ENCODE measurements at places on chromosomes 11 and 22. TPM values are rescaled to one million over a fixed set of nuclear protein-coding genes. Genes with fewer than 3 reads are reported as not detected.
A peak's percentile ranks its signal among the peaks of the same experiment; 100 is the strongest.

DNA sequence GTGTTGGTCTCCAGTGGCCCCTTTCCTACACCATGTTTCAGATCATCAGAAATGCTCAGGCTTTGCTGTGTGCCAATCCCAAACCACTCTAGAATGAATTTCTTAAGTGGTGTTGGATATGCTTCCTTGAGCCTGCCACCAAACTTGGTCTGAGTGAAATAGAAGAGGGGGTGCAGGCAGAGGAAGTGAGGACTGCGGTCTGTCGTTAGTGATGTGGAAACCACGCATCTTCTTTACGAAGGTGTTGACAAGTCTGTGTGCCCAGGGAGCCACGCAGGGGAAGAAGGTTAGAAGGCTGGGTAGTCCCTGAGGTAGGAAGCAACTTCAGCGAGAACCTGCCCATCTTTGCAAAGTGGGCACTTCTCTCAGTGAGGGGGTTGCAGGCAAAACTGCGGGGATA, 187.4 kb upstream of the NAV2 start:
- DNase-seq = peak; percentile 43
- no peak overlapping the region for H3K4me3 ChIP-seq
- no peaks in the 10 kb centered on the region for H3K27me3 ChIP-seq

- H3K27ac ChIP-seq = peak overlapping the region; percentile 66
- H3K4me3 ChIP-seq = peak overlapping the region; percentile 31
- peaks cover 12% of the 10 kb centered on the region for H3K4me1 ChIP-seq
These were observed 38.0 kb downstream of the ETS1 start for GRCh38 chr11:128549256-128549944.

DNA sequence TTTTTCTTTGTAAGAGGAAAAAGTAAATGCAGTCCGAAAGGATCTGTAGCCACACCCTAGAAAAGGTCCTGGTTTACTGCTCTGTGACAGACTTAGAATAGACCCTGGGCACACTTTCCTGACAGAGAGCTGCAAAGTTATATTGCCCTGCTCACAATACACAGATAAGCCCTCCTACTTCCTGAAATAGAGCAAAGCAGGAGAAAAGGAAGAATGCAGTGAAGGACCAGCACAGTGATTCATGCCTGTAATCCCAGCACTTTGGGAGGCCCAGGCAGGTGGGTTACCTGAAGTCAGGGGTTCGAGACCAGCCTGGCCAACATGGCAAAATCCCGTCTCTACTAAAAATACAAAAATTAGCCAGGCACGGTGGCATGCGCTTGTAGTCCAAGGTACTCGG, 2.2 kb downstream of the CYB561A3 start:
- peaks cover 12% of the 10 kb centered on the region for H3K4me1 ChIP-seq
- DNase-seq = no peak
- peaks cover 5% of the 10 kb centered on the region for H3K36me3 ChIP-seq
- no peak overlapping the region for H3K4me3 ChIP-seq
- no peak overlapping the region for H3K27ac ChIP-seq

DNA sequence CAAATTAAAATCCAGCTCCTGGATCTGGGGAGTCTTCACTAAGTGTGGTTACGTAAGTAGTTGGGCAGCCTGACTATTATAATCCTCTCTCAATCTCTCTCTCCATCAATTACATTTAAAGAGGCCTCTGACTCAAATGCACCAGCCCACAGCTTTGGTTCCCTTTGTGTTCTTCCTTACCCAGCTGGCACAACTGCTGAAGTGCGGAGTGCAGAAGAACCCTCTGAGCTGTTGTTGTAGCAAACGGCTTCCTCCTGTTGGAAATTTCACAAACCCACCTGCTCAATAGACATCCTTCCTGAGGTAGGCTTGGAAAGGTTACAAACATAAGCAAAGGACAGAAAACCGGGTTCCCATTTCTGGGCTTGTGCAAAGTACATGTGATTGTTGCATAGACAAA, 17.0 kb upstream of the SORL1 start:
- H3K36me3 ChIP-seq = no peaks in the 10 kb centered on the region
- H3K4me1 ChIP-seq = peaks cover 5% of the 10 kb centered on the region
- H3K27ac ChIP-seq = no peak overlapping the region
- no peaks in the 10 kb centered on the region for H3K27me3 ChIP-seq

DNA sequence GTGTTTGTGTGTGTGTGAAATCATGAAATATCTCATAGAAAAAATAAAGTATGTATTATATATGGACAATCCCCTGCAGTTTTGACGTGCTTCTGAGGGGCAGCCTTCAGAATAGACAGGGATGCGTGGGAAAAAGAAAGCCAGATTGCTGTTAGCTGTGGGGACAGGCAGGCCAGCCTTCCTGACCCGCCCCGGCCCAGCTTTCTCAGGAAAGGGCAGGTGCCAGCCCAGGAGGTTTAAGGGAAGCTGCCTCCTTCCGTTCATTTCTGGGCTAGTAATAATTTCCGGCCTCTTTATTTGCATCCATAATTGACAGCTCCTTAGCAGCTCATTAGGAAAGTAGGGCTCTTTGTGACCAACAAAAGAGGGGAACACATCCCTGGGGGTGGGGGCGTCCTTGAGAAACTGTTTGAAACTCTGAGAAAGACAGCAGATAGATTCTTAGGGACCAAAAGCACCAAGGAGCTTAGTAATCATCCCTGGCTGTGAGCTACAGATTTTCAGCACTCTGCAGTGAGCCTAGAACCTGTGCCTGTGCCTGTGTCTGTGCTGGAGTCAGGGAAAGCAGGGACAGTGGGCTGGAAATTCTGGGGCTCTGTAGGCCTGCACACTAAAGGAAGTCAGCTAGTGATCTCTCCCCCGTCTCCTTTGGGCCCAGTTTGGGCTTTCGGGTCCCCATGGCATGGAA, 632.9 kb upstream of the CADM1 start:
- H3K27me3 ChIP-seq = no peaks in the 10 kb centered on the region
- DNase-seq = no peak
- H3K36me3 ChIP-seq = no peaks in the 10 kb centered on the region
- no peak overlapping the region for H3K27ac ChIP-seq
- no peaks in the 10 kb centered on the region for H3K4me1 ChIP-seq
- H3K4me3 ChIP-seq = no peak overlapping the region

Gene MIOX
- 2.1 TPM for total RNA-seq

Gene GPR83
- 9.4 TPM for total RNA-seq

GRCh38 chr11:69076129-69076791, 27.5 kb downstream of the TPCN2 start:
- H3K27ac ChIP-seq = no peak overlapping the region
- H3K4me1 ChIP-seq = no peaks in the 10 kb centered on the region
- H3K4me3 ChIP-seq = no peak overlapping the region
- peaks cover 15% of the 10 kb centered on the region for H3K36me3 ChIP-seq

DNA sequence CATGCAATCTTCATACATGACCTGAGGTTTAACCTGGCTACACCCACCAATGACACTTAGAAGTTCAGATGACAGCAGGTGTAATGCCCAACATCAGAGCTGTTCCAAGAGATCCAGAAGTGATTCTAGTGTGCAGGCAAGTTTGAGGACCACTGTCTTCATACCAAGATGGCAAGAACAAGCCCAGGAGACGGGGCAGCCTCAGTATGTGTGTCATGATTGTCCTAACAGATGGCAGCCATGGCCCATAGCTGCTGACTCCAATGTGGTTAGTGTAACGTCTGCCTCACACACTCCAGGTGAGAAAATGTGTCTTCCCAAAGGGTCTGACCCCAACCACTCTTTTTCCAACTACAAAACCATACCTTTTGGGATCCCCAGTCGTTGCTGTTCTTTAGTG, 97.3 kb downstream of the ETS1 start:
- peaks cover 41% of the 10 kb centered on the region for H3K36me3 ChIP-seq
- no peaks in the 10 kb centered on the region for H3K27me3 ChIP-seq
- no peak overlapping the region for H3K27ac ChIP-seq
- H3K4me1 ChIP-seq = peaks cover 16% of the 10 kb centered on the region
- H3K4me3 ChIP-seq = no peak overlapping the region
- DNase-seq = no peak

Gene VPREB1
- total RNA-seq = not detected

DNA sequence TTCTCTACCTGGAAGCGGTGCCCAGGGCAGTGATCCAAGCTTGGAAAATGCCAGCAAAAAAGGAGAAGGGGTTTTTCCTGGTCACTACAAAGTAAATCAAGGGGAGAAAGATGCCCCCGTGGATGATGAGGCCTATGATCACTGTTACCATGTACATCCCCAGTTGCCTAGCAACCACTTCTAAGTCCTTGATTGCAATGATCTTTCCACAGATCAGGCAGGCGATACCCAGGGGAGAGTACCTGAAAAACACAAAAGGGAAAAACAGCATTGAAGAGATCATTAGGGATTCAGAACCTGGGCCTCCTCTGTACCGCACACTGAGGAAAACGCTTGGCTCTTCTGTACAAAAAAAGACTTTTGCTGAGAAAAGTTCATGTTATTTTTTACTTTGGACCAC, 127.1 kb downstream of the SLC1A2 start:
- H3K27me3 ChIP-seq = no peaks in the 10 kb centered on the region
- no peak overlapping the region for H3K27ac ChIP-seq
- DNase-seq = no peak
- H3K36me3 ChIP-seq = no peaks in the 10 kb centered on the region
- no peaks in the 10 kb centered on the region for H3K4me1 ChIP-seq

GRCh38 chr22:27032091-27032761, 374.8 kb downstream of the MIAT start:
- H3K27ac ChIP-seq = no peak overlapping the region
- H3K36me3 ChIP-seq = no peaks in the 10 kb centered on the region
- H3K4me3 ChIP-seq = no peak overlapping the region
- no peaks in the 10 kb centered on the region for H3K27me3 ChIP-seq
- DNase-seq = peak; percentile 9

- H3K4me1 ChIP-seq = peaks cover 46% of the 10 kb centered on the region
- H3K36me3 ChIP-seq = peaks cover 15% of the 10 kb centered on the region
- no peaks in the 10 kb centered on the region for H3K27me3 ChIP-seq
- no peak overlapping the region for H3K4me3 ChIP-seq
These were observed 27.9 kb downstream of the CABIN1 start for GRCh38 chr22:24039046-24039445.

DNA sequence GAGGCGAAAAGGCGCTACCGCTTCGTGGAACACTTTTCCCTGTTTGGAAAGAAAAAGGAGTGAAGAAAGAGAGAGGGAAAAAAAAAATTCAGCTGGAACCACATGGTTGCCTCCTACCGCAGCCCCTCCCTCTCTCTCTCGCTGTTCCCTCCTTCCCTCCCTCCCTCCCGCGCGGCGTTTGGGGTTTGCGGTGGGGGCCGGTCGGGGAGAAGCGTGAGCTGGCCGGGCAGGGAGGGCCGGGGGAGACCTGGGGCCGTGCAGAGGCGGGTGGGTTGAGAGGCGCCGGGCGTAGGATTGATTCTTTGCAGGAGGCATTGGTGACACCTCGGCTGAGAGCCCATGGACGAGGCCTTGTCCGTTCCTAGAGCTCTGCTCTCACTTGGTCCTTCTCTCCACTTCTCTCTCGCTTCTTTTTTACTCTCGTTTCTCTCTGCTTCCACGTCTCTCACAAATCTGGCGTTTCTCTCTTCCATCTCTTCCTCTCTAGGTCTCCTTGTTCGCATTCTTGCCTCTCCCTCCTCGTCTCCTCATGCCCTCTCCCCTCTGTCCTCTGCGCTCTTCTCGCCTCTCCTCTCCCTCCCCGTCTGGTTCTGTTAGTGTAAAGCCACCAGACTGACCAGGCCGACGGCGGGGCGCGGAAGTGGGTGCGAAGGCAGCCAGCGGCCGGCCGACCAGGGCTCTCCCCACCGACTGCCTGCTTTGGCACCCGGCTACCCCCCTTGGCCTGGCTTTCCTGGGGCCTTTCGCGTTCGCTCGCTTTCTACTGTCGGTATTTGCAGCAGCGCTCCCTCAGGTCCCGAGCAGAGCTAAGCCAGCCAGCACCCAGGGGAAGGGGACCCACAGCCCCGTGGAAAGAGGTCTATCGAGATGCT, at the start of gene CLMP:
TSS of gene CLMP (minus strand) at position 61 of the 872 bp plus-strand sequence. CDS start 308 bp downstream, outside the sequence.
- no peaks in the 10 kb centered on the region for H3K4me1 ChIP-seq
- peak; percentile 61 for DNase-seq
- no peak within 1 kb of the TSS for H3K4me3 ChIP-seq
- no peaks in the 10 kb centered on the region for H3K27me3 ChIP-seq

- no peaks in the 10 kb centered on the region for H3K27me3 ChIP-seq
- no peaks in the 10 kb centered on the region for H3K36me3 ChIP-seq
- no peaks in the 10 kb centered on the region for H3K4me1 ChIP-seq
- no peak overlapping the region for H3K4me3 ChIP-seq
- DNase-seq = no peak
These were observed 116.8 kb upstream of the NECTIN1 start for GRCh38 chr11:119845756-119846155.

Gene SCGB2A2
- not detected for total RNA-seq

GRCh38 chr22:42976217-42976933, 38.6 kb downstream of the PACSIN2 start:
- H3K4me3 ChIP-seq = no peak overlapping the region
- peak; percentile 31 for DNase-seq
- no peaks in the 10 kb centered on the region for H3K36me3 ChIP-seq
- H3K4me1 ChIP-seq = peaks cover 67% of the 10 kb centered on the region

Gene OR11H1
- not detected for total RNA-seq

GRCh38 chr11:117877120-117877784, 794 bp upstream of the FXYD6 start:
- peak overlapping the region; percentile 58 for H3K27ac ChIP-seq
- H3K36me3 ChIP-seq = no peaks in the 10 kb centered on the region
- no peaks in the 10 kb centered on the region for H3K27me3 ChIP-seq
- H3K4me3 ChIP-seq = no peak overlapping the region
- H3K4me1 ChIP-seq = peaks cover 35% of the 10 kb centered on the region

DNA sequence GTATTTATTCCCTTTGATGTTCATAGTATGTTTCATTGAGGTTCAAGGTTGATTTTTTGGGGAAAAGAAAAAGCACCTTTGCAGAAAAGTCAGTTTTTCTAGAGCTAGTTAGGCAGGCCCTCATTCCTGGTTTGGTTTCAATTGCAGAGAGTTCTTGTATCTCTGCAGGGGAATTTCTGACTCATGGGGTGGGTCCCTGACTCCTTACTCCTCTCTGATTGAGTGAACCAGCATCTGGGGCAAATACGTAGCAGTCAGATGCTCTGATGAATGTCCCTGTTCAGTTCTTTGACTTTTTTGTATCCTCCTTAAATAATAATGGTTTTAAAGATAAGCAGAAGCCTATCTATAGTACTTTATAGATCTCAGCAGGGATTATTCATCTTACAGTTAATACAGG, 7.7 kb upstream of the NCR3LG1 start:
- no peaks in the 10 kb centered on the region for H3K36me3 ChIP-seq
- no peak for DNase-seq
- no peak overlapping the region for H3K27ac ChIP-seq
- H3K27me3 ChIP-seq = no peaks in the 10 kb centered on the region
- H3K4me3 ChIP-seq = no peak overlapping the region

DNA sequence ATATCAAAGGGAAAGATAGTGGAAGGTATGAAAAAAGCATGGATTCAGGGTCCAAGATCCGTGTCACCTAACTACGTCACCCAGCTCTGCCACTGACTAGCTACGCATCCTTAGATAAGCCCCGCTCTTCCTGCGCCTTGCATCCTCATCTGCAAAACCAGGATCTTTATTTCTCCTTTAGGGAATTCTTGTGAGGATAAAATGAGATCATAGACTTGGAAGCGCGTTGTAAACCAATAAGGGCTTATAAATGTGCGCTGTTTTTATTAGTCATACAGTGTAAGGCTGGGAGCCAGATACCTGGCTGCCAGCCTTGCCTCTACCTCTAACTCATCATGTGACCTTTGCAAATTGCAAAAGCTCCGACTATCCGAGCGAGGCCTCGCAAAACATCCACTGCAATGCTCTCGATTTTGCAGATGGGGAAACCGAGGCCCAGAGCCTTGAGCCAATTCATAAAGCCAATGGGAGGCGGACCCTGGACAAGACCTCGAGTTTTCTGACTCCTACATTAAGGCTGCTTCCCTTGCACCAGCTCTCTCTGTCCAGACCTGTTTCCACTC, 753 bp downstream of the PRPF19 start:
- H3K4me1 ChIP-seq = peaks cover 15% of the 10 kb centered on the region
- H3K4me3 ChIP-seq = peak overlapping the region; percentile 54
- H3K27me3 ChIP-seq = no peaks in the 10 kb centered on the region
- peak; percentile 14 for DNase-seq

- DNase-seq = no peak
- peaks cover 5% of the 10 kb centered on the region for H3K36me3 ChIP-seq
- H3K27me3 ChIP-seq = no peaks in the 10 kb centered on the region
- H3K27ac ChIP-seq = no peak overlapping the region
- no peak overlapping the region for H3K4me3 ChIP-seq
These were observed 36.6 kb upstream of the COMT start for GRCh38 chr22:19904935-19905334.
